Activated T-helper 1 cell treated with anti-CD3 and anti-CD28 coated beads, Interleukin-12 subunit alpha, Interleukin-12 subunit beta, Interleukin-2, Interleukin-4 antibody, amounts not matched to agents 30 ng/mL and 10 ng/mL and 1 ng/mL, durations not matched to agents 14 hours and 24 hours and 36 hours (primary cell): ENCODE measurements at places on chromosomes 6 and 20. TPM values are rescaled to one million over a fixed set of nuclear protein-coding genes. Genes with fewer than 3 reads are reported as not detected.

The PLN gene
- not detected in 2 replicates for total RNA-seq

The TAGAP gene
- total RNA-seq = 245 and 250 TPM in 2 replicates

The PGC gene
- total RNA-seq = 0.60 TPM in 1 of 2 replicates, not detected in the other

The ECT2L gene
- not detected in 2 replicates for total RNA-seq

The SRSF12 gene
- total RNA-seq = 0.07 and 0.10 TPM in 2 replicates

The OPN5 gene
- not detected in 2 replicates for total RNA-seq

The RIMS1 gene
- not detected in 2 replicates for total RNA-seq

- H3K27ac ChIP-seq = no peak overlapping the region
- H3K27me3 ChIP-seq = no peaks in the 10 kb centered on the region
- no peak overlapping the region for H3K4me3 ChIP-seq
Observed at GRCh38 chr6:45947807-45948206, 67.9 kb downstream of the CLIC5 start.

DNA sequence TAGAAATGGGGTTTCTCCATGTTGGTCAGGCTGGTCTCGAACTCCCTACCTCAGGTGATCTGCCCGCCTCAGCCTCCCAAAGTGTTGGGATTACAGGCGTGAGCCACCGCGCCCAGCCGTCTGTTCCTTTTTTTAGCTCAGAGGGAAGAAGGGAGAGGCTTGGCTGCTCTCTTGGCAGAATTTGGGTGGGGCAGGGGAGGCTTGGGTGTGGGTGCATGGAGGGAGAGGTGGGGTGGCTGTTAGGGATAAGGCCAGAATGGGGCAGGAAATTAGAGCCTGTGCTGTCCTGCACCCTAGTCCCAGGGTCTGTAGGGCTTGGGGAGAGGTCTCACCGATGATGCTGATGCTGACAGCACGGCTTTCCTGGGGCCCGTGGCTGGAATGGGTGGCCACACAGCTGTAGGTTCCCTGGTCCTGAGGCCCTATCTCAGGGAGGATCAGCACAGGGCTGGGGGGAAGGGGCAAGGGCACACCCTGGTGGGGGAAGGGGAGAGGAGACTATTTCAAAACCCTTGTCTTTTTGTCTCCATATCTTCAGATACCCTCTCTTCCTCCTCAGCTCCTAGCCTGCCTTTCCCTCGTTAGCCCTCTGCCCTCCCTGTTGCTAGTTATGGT, 2.0 kb downstream of the AGER start:
- H3K27me3 ChIP-seq = no peaks in the 10 kb centered on the region
- peaks cover 54% of the 10 kb centered on the region for H3K4me1 ChIP-seq
- no peak overlapping the region for H3K4me3 ChIP-seq
- DNase-seq = no peak

DNA sequence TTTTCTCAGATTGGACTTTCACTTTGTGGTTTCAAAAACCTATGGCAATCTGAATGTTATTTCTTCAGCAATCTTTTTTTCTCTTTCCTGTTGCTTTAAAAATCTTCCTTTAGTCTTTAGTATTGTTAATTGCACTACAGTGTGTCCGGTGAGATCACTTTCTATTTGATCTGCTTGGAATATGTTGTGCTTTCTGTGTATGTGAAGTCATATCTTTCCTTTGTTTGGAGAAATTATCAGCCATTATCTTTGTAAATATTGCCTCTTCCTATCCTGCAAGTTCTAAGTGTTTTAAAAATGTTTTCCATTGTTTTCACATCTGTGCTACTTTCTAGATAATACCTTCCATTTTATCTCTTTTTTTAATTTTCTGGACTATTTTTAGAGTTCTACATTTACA, 171.4 kb upstream of the PRSS16 start:
- no peaks in the 10 kb centered on the region for H3K36me3 ChIP-seq

- H3K4me1 ChIP-seq = no peaks in the 10 kb centered on the region
- H3K27ac ChIP-seq = no peak overlapping the region
- H3K27me3 ChIP-seq = no peaks in the 10 kb centered on the region
Observed at GRCh38 chr20:46666306-46666705, 15.0 kb upstream of the SLC13A3 start.

DNA sequence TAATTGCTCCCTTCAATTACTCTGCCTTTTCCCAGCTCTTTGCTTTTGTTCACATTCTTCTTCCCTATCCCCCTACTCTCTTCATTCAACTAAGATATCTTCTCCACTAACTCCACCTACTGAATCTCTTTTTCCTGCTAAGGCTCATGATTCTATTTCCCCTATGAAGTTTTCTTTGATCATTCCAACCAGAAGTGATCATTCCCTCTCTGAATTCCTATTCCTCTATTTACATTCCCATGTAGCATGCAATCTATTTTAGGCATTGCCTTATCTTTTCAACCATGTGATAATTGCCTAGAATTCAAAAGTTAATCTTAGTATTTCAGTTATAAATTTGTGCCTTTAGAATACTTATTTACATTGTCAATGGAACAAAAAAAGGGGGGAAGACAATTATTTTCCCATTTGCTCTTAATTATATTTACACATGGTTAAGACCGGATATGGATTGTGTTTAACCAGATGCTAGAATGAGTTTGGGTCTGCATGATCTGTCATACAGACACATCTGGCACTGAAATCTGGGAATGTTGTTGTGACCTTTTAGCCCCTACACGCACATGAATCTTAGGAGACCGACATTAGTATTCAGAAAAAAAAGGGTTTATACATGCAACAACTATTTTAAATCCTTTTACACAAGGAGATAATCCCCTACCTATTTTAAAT, 20.8 kb downstream of the MOXD1 start:
- no peaks in the 10 kb centered on the region for H3K36me3 ChIP-seq
- H3K4me3 ChIP-seq = no peak overlapping the region
- DNase-seq = no peak
- peaks cover 21% of the 10 kb centered on the region for H3K27me3 ChIP-seq
- no peaks in the 10 kb centered on the region for H3K4me1 ChIP-seq

GRCh38 chr6:16399158-16399557, 160.8 kb downstream of the GMPR start:
- no peak overlapping the region for H3K27ac ChIP-seq
- DNase-seq = no peak
- H3K4me3 ChIP-seq = no peak overlapping the region
- H3K36me3 ChIP-seq = peaks cover 32% of the 10 kb centered on the region
- no peaks in the 10 kb centered on the region for H3K27me3 ChIP-seq

GRCh38 chr6:54050750-54051149, 60.5 kb upstream of the MLIP start:
- no peak overlapping the region for H3K4me3 ChIP-seq
- H3K36me3 ChIP-seq = no peaks in the 10 kb centered on the region
- no peak for DNase-seq
- no peaks in the 10 kb centered on the region for H3K4me1 ChIP-seq

GRCh38 chr6:32058511-32058963, 20.3 kb downstream of the CYP21A2 start:
- no peak overlapping the region for H3K27ac ChIP-seq
- no peaks in the 10 kb centered on the region for H3K27me3 ChIP-seq
- no peak overlapping the region for H3K4me3 ChIP-seq
- H3K4me1 ChIP-seq = no peaks in the 10 kb centered on the region
- no peak for DNase-seq

DNA sequence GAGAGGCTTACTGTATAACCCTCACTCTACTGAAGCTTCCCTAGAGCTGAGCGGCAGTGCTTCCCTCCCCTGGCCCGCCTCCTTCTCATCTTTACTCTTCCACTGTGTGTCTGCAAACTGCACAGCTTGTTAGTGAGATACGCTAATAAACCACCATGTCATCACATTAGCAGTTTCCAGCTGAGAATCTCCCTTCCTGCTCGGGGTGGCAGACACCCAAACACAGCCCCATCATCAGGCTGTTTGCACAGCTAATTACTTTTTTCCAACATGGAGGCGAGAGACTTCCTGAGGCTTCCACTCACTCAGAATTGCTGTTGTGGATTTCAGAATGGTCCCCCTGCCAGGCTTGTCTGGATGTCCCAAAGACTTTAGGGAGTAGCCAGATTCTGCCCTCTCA, 444.9 kb upstream of the SULF2 start:
- peaks cover 1% of the 10 kb centered on the region for H3K27me3 ChIP-seq
- no peak overlapping the region for H3K27ac ChIP-seq
- H3K4me1 ChIP-seq = no peaks in the 10 kb centered on the region
- DNase-seq = no peak
- H3K36me3 ChIP-seq = no peaks in the 10 kb centered on the region

DNA sequence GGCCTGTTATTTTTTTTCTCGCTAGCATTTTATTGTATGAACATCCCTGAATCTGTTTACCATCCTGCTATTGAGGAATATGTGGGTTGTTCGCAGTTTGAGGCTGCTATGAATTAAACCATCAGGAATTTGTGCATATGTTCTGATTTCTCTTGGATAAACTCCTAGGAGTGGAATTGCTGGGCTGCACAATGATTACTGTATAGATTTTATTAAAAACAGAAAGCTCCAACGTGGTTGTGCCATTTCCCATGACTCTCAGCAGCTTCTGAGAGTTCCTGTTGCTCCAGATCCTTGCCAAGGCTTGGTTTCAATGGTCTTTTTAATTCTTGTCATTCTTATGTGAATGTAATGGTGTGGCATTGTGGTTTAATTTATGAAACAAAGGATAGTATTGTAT, 75.1 kb downstream of the EDN3 start:
- no peaks in the 10 kb centered on the region for H3K4me1 ChIP-seq
- no peak overlapping the region for H3K27ac ChIP-seq
- DNase-seq = no peak
- H3K27me3 ChIP-seq = peaks cover 18% of the 10 kb centered on the region

- H3K27ac ChIP-seq = no peak overlapping the region
- H3K4me3 ChIP-seq = no peak overlapping the region
- H3K4me1 ChIP-seq = no peaks in the 10 kb centered on the region
- DNase-seq = no peak
Observed at GRCh38 chr20:62172666-62173065, 10.2 kb upstream of the MTG2 start.

DNA sequence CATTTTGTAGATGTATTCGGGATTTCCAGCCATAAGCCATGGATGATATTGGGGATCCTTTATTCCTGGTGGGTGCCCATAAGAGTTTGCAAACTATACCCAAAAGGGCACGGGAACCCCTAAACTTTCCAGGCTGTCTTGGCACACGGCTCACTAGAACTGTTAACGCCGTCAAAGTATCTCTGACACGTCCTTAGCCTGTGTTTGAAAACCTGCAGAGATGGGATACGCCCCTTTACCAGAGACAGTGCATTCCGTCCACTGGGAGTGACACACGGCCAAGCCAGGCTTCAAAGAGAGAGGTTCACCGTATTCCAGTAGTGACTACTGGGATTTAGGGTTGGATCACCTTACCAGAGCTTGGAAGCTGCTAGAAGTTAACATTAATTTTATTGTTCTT, 95.0 kb downstream of the THBS2 start:
- no peaks in the 10 kb centered on the region for H3K36me3 ChIP-seq
- H3K27me3 ChIP-seq = no peaks in the 10 kb centered on the region
- H3K27ac ChIP-seq = no peak overlapping the region
- DNase-seq = no peak
- H3K4me3 ChIP-seq = no peak overlapping the region
- H3K4me1 ChIP-seq = no peaks in the 10 kb centered on the region

DNA sequence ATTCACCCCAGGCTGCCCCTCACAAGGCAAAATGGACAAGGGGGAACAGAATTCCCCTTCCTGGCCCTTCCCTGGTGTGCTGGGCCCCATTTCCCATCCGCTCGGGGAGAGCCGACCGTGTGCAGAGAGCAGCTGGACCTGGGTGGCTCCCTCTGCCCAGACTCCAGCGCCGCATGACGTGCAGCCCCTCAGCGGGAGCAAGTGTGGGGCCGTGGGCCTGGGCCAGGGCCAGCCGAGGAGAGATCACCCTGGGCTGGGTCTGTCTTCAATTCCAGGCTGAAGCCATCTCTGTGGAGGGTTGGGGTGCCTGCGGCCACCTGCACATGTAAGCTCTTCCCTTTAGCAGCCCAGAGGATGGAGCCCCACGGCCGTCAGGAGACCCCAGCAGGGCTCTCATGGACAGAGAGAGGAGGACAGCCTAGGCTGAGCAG, 241.8 kb downstream of the TTLL2 start:
- no peaks in the 10 kb centered on the region for H3K4me1 ChIP-seq
- H3K27me3 ChIP-seq = no peaks in the 10 kb centered on the region
- H3K4me3 ChIP-seq = no peak overlapping the region
- no peak overlapping the region for H3K27ac ChIP-seq

DNA sequence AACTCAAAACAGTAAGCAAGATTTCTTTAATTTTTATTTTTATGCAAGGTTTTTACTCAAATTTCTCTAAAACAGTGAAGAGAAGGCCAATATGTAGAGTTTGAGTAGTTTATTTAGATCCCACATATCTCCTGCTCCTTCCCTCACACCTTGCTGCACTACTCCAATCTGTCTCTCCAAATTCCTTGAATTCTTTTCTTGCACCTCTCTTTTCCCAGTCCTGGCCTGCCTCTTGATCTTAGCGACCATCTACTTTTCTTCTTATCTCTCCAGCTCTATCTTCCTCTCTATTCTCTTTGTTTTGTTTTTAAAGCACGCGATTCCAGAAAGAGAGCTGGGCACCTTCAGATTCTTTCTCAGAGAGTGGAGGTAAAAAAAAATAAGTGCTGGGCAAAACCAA, 86.7 kb upstream of the KCNQ5 start:
- DNase-seq = no peak
- H3K4me3 ChIP-seq = no peak overlapping the region
- peaks cover 6% of the 10 kb centered on the region for H3K27me3 ChIP-seq
- H3K4me1 ChIP-seq = no peaks in the 10 kb centered on the region
- no peaks in the 10 kb centered on the region for H3K36me3 ChIP-seq

- H3K27me3 ChIP-seq = no peaks in the 10 kb centered on the region
- no peak overlapping the region for H3K4me3 ChIP-seq
- no peak for DNase-seq
- H3K27ac ChIP-seq = no peak overlapping the region
Observed at GRCh38 chr20:24490598-24490997, 21.2 kb downstream of the SYNDIG1 start.

- peaks cover 14% of the 10 kb centered on the region for H3K36me3 ChIP-seq
- DNase-seq = no peak
- peaks cover 23% of the 10 kb centered on the region for H3K4me1 ChIP-seq
- H3K4me3 ChIP-seq = no peak overlapping the region
Observed at GRCh38 chr6:144090384-144090783, 5.0 kb downstream of the SF3B5 start.

DNA sequence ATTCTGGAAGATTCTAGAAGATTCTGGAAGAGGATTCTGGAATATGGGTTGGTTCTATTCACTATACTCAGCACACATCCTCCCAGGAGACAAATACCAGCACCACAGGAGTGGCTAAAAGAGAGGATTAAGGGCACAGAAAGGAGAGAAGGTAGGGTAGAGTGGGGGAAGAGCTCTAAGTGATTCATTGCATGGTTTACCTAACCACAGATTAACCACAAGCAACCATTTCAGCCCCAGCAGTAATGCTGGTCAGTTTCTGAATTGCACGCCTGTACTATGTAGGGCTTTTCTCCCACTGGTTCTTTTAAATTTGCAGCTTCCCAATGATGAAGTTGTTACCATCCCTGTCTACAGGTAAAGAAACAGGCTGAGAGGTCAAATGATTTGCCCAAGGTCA, 192.7 kb upstream of the PMEPA1 start:
- H3K27ac ChIP-seq = no peak overlapping the region
- no peak overlapping the region for H3K4me3 ChIP-seq
- H3K4me1 ChIP-seq = no peaks in the 10 kb centered on the region
- no peaks in the 10 kb centered on the region for H3K36me3 ChIP-seq
